GOT3 (cell line): ENCODE measurements at places on chromosomes 16 and 17.

DNA sequence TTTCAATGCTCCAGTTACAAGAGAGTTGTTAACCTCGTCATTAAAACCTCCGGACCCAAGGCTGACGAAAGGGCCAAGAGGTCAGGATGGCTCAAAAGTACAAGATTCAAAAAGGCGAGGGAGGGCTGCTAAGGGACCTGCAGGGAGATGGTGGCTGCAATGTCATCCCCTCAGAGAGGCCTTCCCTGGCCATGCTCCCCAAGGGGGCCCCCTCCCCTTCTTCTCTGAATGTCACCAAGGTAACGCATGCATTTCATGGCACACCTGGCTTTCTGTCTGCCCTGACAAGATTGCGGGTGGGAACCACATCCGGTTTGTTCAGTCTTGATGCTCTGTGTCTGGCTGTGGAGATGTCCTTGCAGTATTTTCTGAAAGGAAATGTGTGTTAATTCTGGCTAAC, 89.9 kb downstream of the C16orf78 start:
- DNase-seq = no peak

GRCh38 chr17:34930283-34930682, 31.0 kb downstream of the CCT6B start:
- no peak for DNase-seq

DNA sequence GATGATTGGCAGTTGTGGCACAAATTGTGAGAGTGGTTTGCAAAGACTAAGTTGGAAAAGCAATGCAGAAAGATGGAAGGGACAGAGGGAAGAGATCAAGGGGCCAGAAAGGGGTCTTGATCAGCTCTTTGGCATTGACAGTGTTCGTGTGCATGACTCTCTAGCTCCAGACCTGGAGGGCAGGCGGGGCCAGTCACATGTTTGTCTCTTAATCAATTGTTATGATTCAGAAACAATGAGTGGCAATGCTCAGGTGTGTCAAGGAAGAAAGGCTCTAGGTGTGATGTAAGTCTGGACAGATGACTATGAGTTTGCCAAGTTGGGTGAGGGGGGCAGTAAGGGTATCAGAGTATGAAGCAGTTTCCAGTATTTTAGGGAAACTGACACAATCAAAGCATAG, 32.1 kb downstream of the WSB1 start:
- DNase-seq = no peak

DNA sequence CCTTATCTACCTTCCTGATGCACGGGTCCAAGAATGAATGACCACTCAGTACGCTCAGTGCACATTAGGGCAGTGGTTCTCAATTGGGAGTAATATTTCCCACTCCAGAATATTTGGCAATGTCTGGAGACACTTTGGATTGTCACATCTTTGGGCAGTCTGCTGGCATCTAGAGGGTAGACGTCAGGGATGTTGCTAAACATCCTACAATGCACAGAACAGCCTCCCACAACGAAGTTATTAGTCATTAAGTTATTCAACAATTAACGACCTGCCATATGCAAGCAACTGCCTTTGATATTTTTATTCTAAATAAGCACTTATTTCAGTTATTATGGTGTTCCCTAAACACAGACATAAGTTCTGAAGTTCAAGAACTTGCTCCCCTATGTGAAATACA, 669.3 kb downstream of the TOX3 start:
- DNase-seq = no peak

GRCh38 chr16:57479976-57480753, 6.1 kb downstream of the DOK4 start:
- DNase-seq = no peak

GRCh38 chr16:15553313-15554088, 89.5 kb downstream of the MARF1 start:
- no peak for DNase-seq

GRCh38 chr16:23420011-23420410, 33.0 kb downstream of the COG7 start:
- no peak for DNase-seq

DNA sequence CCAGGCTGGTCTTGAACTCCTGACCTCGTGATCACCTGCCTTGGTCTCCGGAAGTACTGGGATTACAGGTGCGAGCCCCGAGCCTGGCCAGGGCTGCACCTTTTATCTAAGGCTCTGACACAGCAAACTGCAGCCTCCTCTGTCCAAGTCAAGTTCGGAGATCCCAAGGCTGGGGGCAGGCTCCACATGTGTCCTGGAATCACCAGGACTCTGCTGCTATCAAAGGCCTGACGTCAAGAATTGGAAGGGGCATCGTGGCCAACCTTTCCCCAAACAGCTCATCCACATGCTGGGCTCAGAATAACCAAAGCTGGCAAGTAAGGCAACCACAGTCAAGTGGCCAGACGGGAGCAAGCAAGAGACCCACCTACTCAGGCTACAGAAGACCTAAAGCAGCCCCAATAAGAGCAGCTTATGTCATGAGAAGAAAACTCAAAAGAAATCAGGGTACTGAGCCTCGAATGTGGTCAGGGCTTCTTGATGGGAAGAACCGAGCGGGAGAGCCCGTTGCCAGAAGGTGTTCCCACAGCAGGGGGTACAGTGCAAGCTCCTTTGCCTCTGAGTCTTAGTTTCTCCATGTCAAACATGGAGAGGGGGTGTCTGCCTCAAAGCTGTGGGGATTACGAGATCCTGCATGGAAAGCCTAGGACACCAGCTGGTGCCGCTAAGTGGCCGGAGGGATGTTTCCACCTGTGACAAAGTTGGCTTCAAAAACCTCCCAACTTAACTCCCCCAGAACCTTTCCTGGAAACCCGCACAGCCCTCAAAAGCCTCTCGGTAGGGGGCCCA, 7.9 kb downstream of the MYBBP1A start:
- no peak for DNase-seq

DNA sequence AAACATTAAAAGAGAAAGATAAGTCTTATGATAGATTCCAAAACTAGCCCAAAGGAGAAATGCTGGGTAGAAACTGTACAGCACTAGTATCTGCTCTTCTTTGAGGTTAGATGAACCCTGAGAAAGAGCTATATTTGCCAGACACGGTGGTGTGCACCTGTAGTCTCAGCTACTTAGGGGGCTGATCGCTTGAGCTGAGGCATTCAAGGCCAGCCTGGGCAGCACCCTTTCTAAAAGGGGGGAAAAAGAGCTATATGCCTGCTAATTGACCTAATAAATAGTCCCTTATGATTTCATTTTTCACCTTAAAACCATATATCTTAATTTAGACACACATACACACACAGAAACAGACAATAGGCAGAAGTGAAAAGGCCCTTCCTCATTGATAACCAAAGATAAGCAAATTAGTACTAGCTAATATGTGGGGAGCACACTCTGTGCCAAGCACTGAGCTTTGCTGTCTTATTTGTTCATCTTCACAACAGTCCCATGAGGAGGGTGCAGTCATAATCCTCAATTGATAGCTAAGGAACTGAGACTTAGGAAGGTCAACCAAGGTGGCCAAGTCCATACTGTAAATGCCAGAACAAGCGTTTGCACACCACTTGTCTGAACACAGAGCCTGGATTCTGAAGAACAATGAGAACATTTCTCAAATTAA, 56.6 kb upstream of the NLK start:
- DNase-seq = no peak

DNA sequence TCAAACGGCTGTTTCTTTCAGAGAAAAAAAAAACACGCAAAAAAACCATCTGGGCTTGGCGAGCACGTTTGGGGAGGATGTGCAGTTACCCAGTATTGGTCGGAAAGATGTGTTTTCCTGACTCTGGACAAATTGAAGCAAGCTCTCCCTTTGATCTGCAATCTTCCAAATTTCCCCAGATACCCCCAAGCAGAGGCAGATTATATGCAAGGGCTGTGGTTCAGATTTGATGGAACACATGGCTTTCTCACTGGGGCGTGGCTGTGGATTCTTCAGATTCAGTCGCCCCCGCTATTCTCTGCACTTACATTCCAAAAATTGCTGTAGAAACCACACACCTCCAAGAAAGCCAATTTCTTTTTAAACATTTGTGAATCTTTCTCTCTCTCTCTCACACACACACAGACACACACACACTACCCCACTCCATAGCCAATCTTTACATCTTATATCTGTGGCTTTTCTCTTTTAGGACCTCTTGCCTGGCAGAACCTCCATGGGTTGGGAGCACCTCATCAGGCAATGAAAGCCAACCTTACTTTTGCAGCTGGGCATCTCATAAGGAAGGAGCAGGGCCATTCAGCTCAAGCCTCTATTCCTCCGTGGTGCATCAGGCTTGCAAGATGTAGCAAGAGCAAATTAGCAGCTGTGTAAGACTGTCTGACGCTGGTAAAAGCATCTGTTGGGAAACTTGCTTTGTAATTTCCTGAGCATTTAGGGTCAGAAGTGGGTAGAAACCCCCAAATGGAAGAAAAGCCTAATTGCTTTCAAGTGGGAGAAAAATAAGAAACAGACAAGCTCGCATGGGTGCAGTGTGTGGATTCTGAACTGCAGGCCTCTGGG, 103.9 kb upstream of the FAM20A start:
- no peak for DNase-seq

GRCh38 chr16:23920446-23920845, 84.7 kb downstream of the PRKCB start:
- DNase-seq = no peak

DNA sequence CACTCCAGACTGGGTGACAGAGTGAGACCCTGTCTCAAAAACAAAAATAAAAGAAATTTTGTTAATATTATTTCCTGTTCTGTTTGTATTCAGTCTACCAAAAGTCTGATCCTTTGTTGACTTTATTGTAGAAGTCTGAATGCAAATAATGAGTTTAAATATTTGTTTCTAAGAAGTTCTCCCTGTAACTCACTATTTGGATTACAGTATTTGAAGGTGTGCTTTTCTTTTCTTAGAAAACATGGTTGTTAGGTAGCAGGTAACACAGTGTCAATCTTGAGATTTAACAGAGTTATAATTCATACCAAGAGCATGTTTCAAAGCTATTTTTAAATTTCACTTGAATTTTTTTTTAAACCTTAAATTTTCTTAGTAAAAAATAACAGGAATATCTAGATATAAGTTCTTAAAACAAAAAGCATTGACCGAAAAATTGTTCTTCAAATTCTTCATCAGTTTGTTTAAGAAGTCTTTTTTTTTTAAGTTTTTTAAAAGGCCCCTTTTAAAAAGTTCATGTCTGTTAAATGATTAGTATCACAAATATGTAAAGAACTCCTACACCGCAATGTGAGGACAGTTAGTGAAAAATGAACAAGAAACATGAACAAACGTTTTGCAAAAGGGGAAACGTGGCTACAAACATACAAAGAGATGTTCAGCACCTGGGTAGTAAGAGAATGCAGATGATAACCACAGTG, 35.0 kb downstream of the GAN start:
- DNase-seq = no peak

- DNase-seq = no peak
Measured at GRCh38 chr17:40317345-40317873, 8.4 kb downstream of the RARA start.

- no peak for DNase-seq
Measured at GRCh38 chr17:79485419-79485985, 125.3 kb downstream of the RBFOX3 start.

- DNase-seq = no peak
Measured at GRCh38 chr17:73952082-73952479, 251.4 kb upstream of the RPL38 start.

GRCh38 chr17:50920891-50921586, 54.9 kb upstream of the TOB1 start:
- DNase-seq = no peak

GRCh38 chr16:4663465-4663776, 29.9 kb upstream of the NUDT16L1 start:
- DNase-seq = no peak

DNA sequence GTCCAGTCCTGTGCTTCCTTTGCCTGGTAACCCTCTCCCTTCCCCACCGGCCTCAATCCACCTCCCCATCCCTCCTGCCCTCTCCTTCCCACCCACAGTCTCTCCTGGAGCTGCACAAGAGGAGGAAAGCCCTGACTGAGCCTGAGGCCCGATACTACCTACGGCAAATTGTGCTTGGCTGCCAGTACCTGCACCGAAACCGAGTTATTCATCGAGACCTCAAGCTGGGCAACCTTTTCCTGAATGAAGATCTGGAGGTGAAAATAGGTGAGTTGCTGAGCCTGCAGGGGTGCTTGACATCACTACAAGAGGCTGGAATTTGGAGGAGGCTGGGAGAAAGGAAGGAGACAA, 1.3 kb downstream of the PLK1 start:
- no peak for DNase-seq
